ENCODE measurements at places on chromosomes 4 and X. TPM values are rescaled to one million over a fixed set of nuclear protein-coding genes. Genes with fewer than 3 reads are reported as not detected.

DNA sequence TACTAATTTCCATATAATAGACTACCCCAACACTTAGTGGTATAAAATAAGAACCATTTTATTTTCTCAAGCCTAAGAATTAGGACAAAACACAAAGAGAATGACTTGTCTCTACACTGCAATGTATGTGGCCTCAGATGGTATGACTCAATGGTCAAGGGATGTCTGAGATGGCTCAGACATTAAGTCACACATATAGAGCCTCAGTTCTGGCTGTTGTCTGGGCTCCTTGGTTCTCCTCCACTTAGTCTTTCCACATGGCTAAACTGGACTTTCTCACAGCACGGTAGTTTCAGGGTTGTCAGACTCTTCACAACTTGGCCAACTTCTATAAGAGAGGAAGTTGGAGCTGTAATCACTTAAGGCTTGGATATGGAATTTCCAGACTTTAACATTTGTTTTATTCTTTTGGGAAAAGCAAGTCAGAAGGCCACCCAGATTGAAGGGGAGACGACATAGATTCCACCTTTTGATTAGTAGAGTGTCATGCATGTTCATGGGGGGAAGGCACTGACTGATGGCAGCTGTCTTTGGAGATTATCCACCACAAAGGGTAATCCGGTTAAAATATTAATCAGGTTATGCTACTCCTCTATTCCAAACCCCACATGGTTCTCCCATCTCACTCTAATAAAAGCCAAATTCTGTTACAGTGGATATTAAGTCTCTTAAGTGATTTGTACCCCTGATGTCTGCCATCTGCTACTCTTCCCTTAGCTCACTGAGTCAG, 9.4 kb downstream of the IL15 start:
- peak; percentile 77 for DNase-seq

Gene GYPE
- not detected for total RNA-seq

DNA sequence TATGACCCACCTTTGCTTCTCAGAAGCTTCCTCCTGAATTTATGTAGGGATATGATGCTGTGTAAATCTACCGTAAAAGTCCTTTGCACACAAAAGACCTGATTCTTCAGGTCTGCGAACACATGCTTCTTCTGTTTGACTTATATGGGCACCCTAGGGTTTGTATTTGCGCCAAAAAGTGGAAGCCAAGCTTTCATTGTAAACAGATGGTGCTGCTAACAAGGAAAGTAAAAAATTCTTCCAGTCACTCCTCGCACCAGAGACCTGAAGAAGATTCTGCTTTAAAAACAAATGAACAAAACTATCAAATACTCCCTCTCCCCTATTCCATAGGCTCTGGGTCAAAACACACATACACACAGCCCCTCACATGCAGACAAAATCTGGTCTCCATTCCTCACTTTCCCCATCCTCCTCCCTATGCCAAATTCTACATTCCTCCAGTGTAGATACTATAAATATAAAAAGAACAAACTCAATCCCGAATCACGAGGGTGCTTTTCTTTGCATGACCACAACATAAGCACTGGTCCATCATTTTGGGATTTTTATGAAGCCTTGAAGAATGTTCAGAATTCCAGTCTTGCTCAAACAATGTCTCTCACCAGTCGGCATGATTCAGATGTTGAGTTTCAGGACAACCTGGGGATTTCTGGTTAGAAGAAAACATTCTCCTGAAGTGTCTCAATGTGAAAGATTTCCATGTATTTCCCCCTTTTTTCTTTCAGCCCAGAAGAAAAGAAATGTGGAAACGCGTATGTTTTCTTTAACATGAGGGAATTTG, 125.1 kb downstream of the PALLD start:
- no peak for DNase-seq

Gene DRD5
- not detected for total RNA-seq

- DNase-seq, result no peak
These were observed 149.3 kb downstream of the SPRY1 start for GRCh38 chr4:123545667-123546572.

DNA sequence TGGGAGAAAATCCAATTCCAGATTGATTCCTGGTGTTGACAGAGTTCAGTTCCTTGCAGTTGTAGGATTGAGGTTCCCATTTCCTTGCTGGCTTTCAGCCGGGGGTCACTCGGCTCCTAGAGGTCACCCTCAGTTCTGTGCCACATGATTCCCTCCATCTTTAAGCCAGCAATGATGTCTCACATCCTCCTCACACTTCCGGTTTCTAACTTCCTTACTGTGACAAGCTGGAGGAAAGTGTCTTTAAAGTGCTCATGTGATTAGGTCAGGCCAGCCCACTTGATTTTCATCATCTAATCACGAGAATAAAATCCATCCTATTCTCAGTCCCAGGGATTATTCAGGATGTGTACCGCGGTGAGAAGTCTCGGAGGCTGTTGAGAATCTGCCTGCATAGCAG, 19.4 kb upstream of the SMIM31 start:
- peak; percentile 12 for DNase-seq

Gene CNKSR2
- total RNA-seq, result 8.6 TPM

DNA sequence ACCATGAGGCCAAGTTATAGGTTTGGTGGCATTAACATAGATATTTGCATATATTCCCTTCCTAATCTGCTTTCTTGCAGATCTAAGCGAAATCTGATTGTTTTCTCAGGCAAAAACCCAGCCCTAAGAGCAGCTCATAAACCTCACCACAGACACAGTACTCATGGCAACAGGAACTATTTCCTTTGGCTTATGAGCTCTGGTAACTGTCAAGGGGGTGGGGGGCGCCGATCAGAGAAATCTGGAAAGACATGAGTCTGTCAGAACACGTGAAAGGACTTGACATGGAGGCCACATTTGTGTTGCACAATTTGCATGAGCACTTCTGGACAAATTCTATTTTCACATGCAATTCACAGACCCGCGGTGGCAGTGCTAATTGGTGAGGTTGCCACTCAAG, 83.7 kb downstream of the MGST2 start:
- no peak for DNase-seq

DNA sequence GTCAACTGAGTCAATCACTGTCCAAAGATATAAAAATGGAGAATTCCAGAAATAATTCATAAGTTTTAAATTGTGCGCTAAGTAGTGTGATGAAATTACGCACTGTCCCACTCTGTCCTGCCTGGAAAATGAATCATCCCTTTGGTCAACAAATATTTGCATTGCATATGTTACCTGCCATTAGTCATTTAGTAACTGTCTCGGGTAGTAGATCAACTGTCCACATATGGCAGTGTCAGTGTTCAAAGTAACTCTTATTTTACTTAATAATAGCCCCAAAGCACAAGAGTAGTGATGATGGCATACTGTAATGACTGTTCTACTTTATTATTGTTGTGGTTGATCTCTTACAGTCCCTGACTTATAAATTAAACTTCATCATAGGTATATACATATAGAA, 3.4 kb downstream of the YTHDC1 start:
- DNase-seq, result no peak

Gene EDA2R
- total RNA-seq, result 13.5 TPM

Gene DSPP
- not detected for total RNA-seq

Gene ADH7
- not detected for total RNA-seq

Gene CXorf51A
- total RNA-seq, result not detected

Gene RBM46
- total RNA-seq, result not detected

DNA sequence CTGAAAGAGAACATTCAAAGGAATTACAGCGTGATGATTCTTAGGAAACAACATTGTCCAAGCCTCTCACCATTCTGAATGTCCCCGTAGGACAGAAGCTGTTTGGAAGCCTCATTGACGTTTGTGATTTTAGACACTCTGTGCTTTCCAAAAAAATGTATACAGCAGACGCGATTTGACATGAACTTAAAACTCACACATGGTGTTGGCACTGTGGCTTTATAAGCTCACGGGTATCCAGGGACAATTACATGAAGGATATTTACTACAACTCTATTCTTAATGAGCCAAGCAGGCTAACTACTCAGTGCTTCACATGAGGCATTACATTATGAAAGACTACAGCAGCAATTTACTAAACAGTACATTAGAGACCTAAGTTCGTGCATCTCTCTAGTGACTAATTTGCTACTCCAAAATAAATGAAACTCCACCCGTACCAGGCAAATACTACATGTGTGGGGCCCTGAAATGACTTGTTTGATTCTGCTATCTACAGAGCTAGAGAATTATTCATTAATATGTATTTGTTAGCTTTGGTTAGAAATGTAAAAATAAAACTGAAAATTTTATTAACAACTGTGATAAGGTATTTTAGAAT, 620.7 kb downstream of the SPRY1 start:
- no peak for DNase-seq

Gene MAGED4
- 2.8 TPM for total RNA-seq

DNA sequence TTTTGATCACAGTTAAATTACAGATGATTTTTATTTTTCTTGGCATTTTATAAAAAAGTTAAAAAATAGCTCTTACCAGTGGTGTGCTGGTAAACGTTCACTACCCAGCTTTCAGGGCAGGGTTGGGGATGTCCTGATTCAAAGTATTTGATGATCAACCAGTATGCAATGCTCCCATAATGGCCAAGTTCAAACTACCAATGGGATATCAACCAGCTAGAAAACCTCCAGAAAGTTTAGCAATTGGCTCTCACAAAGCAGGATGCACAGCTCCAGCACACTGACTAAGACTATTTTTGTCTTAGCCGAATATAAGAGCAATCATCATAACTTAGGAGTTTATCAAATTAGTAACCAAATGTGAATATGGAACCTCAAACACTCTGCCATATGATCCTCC, 108.0 kb upstream of the PDE5A start:
- DNase-seq, result no peak

- DNase-seq, result no peak
These were observed 30.6 kb downstream of the PTTG2 start for GRCh38 chr4:37990731-37991245.

- peak; percentile 48 for DNase-seq
These were observed 285.0 kb upstream of the AADAT start for GRCh38 chr4:170374770-170375169.

Gene TEX13B
- total RNA-seq, result not detected

GRCh38 chr4:15744016-15744545, 34.0 kb upstream of the CD38 start:
- no peak for DNase-seq

Gene BRS3
- total RNA-seq, result not detected

- DNase-seq, result no peak
These were observed 158.1 kb downstream of the DTHD1 start for GRCh38 chr4:36439556-36439955.

Gene SSX2B
- total RNA-seq, result not detected

- DNase-seq, result no peak
These were observed 520.7 kb upstream of the AADAT start for GRCh38 chr4:170610434-170610833.

- DNase-seq, result no peak
These were observed 35.2 kb upstream of the AMBN start for GRCh38 chr4:70556856-70557255.

GRCh38 chr4:37656649-37657048, 29.5 kb downstream of the RELL1 start:
- no peak for DNase-seq

Gene OTC
- not detected for total RNA-seq

Gene NPY5R
- total RNA-seq, result not detected

Gene TNIP3
- 0.23 TPM for total RNA-seq
